Bronchial epithelial cell (primary cell): ENCODE measurements at places on chromosomes 16 and 17. TPM values are rescaled to one million over a fixed set of nuclear protein-coding genes. Genes with fewer than 3 reads are reported as not detected.

DNA sequence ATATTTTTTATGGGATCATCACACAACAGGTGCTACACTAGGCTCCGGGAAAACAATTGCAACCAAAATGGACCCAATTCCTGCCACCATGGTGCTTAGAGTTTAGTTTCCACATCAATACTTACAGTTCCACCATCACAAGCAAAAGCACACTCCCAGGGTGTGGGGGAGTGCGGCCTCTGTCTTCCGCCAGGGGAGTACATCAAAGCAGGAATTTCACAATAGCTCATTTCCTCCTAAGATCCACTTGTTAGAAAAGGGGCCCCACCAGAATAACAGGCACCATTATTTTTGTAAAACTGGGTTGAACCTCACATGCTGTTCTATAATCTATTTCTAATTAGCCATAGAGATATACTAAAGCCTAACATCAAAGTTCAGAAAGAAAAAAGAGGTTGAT lies 44.3 kb upstream of the PSMD7 start:
- no peak for DNase-seq

DNA sequence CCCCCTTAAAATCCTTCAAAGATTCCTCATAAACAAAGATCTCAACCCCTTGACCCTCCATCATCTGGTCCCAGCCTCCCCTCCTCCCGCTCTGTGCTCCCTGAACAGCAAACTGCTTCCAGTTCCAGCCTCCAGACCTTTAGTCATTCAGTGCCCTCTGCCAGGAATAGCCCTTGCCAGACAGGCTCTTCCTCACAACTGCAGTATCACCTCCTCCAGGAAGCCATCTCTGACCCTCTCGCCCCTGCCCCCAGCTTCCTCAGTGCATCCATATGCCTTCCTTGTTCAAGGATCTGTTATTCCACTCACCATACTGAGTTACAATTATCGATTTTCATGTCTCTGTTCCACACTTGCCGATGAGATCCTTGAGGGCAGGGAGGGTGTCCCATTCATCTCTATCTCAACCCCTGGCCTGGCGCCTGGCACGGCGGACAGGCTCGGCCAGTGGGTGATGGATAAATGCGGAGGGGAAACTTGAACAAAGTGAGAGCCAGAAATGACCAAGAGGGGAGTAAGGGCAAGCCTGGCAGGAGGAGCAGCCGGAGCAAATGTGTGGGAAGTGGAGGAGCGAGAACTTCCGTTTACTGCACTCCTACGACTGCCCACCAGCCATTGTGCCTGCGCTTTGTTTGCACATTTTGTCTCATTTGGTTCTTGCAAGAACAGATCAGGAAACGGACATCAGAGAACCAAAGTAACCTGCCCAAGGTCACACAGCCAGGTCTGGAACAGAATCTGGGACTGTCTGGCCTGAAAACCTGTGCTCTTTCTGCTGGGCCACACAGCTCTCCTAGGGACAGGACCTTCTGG lies 2.0 kb upstream of the NXPH3 start:
- no peak for DNase-seq

The MCRIP2 gene
- 30.2 and 45.0 TPM in 2 replicates for total RNA-seq

GRCh38 chr16:23941963-23942564 lies 106.3 kb downstream of the PRKCB start:
- no peak for DNase-seq

- DNase-seq, result no peak
These were observed 264.1 kb downstream of the CBLN1 start for GRCh38 chr16:49017501-49017900.

DNA sequence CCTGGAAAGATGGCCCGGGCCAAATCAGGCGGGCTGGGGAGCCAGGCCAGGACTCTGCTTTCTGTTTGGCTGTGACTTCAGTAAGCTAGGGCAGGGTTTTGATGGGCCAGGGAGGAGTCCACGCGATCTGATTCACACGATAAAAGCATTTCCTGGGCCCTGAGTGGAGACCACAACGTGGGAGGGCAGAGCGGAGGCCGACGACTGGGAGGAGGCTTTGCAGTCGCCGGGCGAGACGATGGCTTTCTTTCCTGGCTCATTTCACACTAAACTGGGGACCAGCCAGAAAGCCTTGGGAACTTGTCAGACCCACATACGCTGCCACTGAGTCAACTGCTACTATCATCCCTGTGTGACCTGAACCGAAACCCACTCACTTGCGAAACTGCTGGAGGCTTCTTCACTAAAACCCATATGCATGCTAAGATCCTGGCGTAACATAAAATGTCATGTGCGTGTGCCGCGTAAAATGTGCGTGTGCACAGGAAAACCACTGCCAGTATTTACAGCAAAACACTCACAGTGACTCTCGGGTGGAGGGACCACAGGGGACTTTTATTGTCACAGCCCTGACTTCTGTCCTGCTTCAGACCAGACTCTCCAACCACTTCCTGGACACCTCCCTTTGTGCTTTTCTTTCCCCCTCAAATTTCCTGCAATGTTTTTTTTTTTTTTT lies 14.2 kb upstream of the RHBDF2 start:
- no peak for DNase-seq

- no peak for DNase-seq
These were observed 36.4 kb upstream of the CCDC182 start for GRCh38 chr17:57781386-57782061.

The MEIOB gene
- total RNA-seq, result 0.26 TPM in 1 of 2 replicates, not detected in the other

GRCh38 chr16:24281466-24281865 lies 25.3 kb downstream of the CACNG3 start:
- no peak for DNase-seq
